SJSA1 (cell line): ENCODE measurements at places on chromosomes 4 and X. TPM values are rescaled to one million over a fixed set of nuclear protein-coding genes. Genes with fewer than 3 reads are reported as not detected.
A peak's percentile ranks its signal among the peaks of the same experiment; 100 is the strongest.

Gene TMEM271
- not detected in 2 replicates for total RNA-seq

Gene TAF7L
- total RNA-seq = 0.08 TPM in 1 of 2 replicates, not detected in the other

Gene NIPAL1
- 0.91 and 2.4 TPM in 2 replicates for total RNA-seq

Gene TBC1D9
- 15.0 and 19.0 TPM in 2 replicates for total RNA-seq

Gene PABPC1L2A
- total RNA-seq = not detected in 2 replicates

DNA sequence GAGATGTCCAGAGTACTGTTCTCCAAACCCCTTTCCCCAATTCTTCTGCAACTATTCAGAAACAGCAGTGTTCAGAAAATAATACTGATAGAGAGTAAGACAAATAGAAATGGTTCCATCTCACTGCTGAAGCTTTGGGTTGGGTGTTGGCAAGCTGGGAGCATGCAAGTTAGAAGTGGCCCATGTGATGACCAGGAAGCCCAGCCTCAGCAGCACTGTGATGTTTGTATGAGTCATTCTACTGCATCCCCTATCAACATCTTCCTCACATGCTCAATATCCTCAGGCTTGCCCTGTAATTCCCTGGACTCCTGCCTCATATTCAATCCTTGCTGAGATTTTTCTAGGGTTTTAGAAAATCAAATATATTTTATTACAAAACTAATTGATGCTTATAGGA lies 96.5 kb downstream of the CHRDL1 start:
- DNase-seq = no peak

- DNase-seq = no peak
Observed at GRCh38 chrX:50483283-50483682, 12.7 kb upstream of the DGKK start.

DNA sequence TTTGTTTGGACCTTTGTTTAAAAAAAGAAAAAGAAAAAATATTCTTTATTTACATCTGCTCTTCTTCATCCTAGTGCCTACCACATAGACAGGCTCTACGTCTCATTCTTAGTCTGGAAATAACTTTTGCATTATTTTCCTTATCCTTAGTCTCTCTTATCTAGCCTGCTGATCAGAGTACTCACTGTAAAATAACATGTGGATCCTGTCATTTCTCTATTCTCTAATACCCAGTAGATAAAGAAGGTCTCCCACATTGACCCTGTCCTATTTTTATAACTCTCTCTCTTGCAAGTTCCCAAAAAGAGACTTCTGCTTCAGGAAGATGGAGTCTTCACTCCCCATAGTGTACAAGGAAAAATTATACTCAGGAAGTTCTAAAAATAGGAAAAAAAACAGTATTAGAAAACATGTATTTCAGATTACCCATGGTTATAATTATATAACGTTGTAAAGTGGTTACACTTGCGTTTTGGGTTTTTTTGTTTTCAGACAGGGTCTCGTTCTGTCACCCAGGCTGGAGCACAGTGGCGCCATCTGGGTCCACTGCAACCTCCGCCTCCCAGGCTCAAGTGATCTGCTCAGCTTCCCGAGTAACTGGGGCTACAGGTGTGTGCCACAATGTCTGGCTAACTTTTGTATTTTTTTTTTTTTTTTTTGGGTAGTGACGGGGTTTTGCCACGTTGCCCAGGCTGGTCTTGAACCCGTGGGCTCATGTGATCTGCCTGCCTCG lies 23.8 kb downstream of the ZFX start:
- DNase-seq = no peak

GRCh38 chr4:152997771-152998487 lies 61.8 kb downstream of the FHDC1 start:
- DNase-seq = no peak

GRCh38 chrX:7146703-7147412 lies 654 bp upstream of the STS start:
- no peak for DNase-seq

DNA sequence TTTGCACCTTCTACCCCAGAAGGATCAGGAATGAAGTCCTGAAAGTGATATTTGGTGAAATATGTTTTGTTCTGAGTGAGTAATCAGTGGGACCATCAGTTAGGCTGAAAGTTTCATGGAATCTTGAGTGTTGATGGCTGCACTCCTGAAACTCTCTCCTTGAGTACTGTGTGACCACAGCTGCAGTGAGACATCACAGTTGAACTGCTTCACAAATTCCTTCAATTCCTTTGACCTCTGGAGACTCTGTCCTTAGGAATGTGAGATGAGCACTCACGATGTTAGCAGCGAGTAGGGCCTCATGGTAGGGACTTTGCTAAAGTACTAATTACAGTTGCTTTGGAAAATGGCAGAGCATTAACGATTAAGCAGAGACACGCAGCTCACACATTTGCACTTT lies 142.9 kb upstream of the SLC4A4 start:
- DNase-seq = no peak

- DNase-seq = no peak
Observed at GRCh38 chr4:100842856-100843255, 325.0 kb upstream of the EMCN start.

DNA sequence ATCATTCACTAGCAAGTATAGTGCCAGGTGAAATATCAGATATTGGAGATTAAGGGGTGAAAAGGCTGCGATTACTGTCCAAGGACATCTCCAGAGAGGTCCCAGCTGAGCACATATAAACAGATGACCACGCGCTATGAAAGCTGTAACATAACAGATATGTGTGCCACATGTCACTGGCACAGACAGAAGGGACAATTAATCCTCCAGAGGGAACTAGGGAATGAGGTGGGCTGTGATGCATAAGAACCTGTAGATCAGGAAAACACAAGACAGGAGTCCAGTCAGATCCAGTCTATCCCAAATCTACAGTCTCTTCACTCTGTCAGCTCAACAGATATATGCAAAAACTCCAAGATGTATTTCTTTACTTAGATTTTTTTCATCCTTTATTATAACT lies 157.2 kb downstream of the LDB2 start:
- DNase-seq = no peak

DNA sequence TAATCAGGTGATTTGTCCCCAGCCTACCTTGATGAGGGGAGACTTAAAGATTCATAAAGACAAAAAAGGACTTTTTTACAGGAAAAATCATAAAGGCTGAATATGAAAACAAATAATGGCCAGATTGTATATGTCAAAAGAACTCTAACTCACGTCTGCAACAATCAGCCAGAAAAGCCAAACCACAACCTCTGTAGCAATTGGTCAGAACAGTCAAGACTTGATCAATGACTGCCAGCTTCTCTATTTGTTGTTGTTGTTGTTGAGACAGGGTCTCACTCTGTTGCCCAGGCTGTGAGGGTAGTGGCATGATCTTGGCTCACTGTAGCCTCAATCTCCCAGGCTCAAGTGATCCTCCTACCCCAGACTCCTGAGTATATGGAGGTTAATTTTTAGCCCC lies 35.9 kb upstream of the PPA2 start:
- DNase-seq = no peak

- no peak for DNase-seq
Observed at GRCh38 chr4:182683661-182684060, 233.5 kb downstream of the DCTD start.

DNA sequence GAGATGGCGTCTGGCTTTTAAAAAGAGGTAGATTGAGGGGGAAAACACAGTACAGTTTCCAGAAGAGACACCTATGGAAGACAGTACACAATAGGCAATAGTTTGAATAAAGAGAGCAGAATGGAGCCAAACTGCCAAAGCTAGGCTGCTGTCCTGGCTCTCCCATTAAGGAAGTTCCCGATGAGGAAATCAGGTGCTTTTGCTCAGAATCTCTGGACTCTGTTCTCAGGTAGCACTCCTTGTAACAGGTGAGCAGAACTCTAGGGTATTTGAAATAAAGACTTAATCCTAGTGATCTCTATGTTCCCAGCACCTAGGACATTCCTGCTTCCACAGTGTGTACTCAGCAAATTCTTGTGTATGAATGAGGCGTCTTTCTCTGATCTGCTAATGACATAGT lies 1.6 kb downstream of the EGF start:
- DNase-seq = no peak

- no peak for DNase-seq
Observed at GRCh38 chrX:124023838-124024238, 62.3 kb downstream of the STAG2 start.

DNA sequence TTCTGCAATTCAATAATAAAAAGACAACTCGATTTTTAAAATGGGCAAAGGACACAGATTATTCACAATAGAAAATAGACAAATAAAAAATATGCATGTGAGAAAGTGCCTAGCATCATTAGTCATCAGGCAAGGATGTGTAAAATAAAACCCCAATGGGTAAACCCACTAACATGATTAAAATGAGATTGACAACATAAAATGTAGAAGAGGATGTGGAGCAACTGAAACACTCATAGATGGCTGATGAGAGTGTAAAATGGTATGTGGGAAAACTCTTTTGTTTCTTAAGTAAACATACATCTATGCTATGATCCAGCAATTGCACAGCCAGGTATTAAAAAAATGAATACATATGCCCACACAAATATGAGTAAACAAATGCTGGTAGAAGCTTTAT lies 177.6 kb downstream of the IQCM start:
- peak; percentile 2 for DNase-seq

GRCh38 chr4:183430994-183431347 lies 13.5 kb upstream of the CDKN2AIP start:
- DNase-seq = no peak
